ENCODE measurements at places on chromosomes 2 and 18. TPM values are rescaled to one million over a fixed set of nuclear protein-coding genes. Genes with fewer than 3 reads are reported as not detected.

The LAMA1 gene
- 0.30 TPM for total RNA-seq

The TMEM169 gene
- total RNA-seq = 0.88 TPM

The SCYGR7 gene
- 18.7 TPM for total RNA-seq

The ANKRD12 gene
- 49.8 TPM for total RNA-seq

The RFTN2 gene
- 3.5 TPM for total RNA-seq

The SCRN3 gene
- 14.3 TPM for total RNA-seq

The LYG1 gene
- not detected for total RNA-seq
